ENCODE measurements at places on chromosomes 3 and 15.

DNA sequence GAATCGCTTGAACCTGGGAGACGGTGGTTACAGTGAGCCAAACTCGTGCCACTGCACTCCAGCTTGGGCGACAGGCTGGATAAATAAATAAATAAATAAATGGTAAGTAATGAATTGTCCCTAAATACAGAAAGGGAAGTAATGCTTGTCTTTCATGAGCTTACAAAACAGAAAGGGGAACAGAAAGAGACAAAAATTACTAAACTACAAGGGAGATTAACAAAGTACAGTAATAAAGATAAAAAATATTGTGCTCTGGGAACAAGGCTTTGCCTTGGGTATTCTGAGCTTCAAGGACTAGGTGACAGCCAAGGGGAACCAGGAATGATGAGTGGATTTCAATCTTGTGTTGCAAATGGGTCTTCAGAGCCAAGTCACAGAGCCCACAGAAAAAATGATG, 9.2 kb upstream of the HLTF start:
- no peak for DNase-seq

- no peak for DNase-seq
Measured at GRCh38 chr3:182052332-182052731, 340.6 kb downstream of the SOX2 start.

DNA sequence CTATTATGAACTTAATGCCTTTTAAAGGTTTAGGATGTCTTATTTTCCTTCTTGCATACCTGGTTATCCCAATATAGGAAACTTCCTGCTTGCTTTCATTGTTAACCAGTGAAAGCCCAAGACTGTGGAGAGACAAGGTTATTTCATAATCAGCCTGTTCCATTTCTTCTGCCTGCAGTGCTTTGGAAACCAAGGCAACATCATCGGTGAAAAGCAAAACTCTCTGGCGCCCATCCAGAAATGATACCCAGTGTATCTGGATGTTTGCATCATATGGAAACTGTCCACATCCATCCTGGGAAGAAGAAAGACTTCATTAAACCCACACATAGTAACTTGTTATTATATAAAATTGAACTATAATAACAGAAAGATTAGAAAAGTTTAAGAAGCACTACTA, 170.1 kb downstream of the VPS13C start:
- DNase-seq: no peak

DNA sequence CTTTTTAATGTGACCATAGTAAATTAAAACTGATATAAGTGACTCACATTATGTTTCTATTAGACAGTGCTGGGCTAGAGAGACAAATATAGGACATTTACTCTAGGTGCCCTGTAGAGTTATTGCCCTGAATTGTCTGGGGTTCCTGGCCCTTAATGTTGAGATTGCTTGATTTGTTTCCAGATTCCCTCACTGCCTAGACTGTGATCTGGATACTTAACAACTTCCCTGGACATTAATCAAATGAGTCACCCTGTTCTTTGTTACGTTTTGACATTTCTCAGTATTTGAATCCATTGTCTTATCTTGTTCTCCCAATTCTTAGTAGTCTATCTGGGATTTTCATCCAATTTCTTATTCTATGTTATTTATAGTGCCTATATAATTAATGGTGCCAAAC, 65.8 kb downstream of the DTWD1 start:
- no peak for DNase-seq

DNA sequence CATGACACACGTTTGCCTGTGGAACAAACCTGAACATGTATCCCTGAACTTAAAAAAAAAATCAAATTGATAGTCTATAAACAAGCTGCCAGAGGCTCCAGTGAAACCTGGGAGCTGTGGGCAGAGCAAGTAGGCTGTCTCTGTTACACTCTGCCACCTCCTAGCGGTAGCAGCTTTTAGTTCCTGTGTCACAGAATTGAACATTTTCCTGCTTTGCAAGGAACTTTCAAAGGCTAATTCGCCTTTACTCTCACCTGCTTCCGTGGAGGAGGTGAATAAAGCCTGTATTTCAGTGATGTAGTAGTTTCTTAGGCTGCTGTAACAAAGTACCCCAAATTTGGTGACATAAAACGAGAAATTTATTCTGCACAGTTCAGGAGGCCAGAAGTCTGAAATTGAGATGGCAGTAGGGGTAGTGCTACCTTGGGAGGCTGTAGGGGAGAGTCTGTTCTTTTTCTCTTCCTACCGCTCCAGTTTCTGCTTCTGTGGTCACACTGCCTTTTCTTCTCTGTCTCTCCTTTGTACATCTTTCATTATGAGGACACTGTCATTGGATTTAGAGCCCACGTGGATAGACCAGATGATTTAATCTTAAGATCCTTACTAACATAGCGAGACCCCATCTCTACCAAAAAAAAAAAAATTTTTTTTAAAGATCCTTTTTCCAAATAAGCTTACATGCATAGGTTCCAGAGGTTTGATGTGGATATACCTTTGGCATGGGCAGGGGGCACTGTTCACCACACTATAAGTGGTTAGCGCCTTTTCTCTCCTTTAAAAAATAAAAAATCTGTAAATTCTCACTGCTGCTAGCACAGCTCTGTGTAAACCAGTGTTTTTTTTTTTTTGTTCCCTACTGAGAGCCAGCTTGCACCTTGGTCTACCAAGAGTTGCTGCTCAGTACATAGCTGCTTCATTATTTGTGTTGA, 25.3 kb downstream of the FBXO22 start:
- DNase-seq: no peak

DNA sequence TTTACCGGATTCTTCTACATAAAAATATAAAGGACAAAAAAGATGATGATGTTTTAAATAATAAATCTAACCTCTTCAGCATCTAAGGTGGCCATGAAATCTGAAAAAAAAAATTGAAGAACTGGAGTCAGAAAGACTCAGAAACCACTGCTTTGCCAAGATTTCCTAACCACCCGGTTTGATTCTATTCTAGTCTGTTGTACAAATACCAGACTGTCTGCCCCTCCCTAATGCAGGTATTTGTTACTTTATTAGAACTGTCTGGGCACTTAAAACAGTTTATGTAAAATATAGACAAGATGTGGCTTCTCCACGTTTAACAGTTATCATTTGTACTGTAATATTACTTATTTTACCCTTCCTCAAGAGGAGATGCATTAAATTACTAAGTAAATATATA, 48.8 kb downstream of the UACA start:
- no peak for DNase-seq

DNA sequence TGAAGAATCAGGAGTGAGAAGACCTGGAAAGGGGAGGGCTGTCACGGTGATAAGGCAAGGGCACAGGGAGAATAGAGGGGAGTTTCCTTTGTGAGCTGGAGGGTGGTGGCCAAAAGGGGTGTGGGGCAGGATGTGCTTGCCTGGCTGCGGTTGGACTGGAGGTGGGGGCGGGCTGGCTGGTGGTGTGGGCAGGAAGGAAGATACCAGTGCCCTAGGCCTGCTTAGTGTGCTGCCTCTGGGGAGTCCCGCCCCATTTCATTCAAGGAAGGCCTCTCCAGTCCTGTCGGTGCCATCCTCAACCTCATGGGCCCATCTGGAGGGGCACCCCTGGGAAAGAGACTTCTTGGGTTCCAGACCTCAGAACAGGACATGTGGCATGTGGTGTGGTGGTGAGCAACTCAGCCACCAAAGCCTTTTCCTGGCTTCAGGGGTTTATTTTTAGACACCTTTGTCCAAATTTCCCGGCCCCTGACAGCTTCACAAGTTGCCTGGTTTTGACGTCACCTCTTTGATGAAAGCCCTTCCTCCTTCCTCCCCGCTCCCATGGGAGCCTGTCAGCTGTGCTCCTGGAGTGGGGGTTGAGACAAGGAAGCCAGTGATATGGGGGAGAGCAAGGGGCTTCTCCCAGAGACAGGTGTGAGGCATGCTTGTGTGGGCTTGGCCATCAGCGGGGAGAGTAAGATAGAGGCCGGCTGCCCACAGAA, 15.6 kb downstream of the TEX264 start:
- peak; percentile 89 for DNase-seq

- DNase-seq: no peak
Measured at GRCh38 chr3:8070011-8070410, 431.6 kb upstream of the LMCD1 start.

DNA sequence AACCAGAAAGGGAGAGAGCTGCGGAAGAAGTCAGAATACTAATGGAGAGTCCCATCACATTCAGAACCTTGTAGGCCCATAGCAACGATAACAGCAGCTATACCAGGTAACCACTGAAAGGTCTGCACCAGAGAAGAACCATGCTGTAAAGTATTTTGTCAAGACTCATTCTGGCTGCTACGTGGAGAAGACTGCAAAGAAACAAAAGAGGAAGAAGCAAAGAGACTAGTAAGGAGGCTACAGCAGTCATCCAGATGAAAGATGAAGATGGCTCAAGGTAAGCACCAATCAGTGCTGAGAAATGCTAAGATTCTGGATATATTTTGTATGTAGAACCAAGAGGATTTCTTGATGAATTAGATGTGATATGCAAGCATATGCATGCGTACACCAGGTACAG, 39.6 kb downstream of the ACAP2 start:
- DNase-seq: no peak

GRCh38 chr15:101134780-101135179, 117.1 kb downstream of the CHSY1 start:
- no peak for DNase-seq

DNA sequence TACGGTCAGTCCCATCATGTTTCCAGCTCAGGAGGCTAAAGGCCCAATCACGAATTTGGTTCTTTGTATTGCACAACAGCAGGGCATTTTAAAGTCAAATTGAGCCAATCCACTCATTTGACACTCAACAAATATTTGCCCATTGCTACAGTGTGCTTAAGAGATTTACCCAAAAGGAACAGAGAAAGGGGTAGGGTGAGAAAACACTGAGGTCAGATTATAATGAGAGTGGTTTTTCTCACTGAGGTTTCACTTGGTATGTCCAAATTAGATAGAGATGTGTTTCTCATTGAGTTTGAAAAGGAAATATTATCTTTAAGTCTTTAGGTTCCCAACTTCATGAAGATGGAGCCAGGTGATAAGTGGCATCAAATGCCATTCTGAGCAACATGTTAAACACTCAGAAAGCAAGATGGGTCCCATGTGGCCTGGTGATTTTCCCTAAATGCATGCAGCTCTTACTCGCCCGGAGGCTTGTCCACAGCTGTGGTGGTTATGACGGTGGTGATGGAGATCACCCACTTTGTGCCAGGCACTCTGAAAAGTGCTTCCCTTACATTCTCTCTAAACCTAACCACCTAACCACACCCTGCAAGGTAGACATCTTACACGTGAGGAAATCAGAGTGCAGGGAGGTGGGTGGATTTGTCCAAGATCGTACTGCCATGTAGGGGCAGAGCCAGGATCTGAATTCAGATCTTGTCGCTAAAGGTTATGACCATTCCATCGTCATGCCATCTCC, 31.2 kb upstream of the USP3 start:
- no peak for DNase-seq

DNA sequence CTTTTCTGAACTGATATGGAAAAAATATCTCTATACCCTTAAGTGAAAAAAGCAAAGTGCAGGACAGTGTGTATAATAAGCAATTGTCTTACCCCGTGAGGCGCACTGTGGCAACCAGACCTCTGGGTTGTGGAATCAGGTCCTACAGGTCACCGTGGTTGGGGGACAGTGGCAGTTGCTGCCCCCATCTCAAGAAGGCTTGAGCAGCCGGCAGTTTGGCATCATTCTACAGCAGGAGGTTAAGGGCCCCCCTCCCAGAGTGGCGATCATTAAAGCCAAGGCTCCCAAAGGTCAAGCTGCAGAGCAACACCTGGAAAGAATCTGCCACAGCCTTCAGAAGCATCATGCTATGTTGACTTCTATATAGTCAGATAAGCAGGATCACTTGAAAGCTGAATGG, 56.1 kb upstream of the HERC1 start:
- no peak for DNase-seq

DNA sequence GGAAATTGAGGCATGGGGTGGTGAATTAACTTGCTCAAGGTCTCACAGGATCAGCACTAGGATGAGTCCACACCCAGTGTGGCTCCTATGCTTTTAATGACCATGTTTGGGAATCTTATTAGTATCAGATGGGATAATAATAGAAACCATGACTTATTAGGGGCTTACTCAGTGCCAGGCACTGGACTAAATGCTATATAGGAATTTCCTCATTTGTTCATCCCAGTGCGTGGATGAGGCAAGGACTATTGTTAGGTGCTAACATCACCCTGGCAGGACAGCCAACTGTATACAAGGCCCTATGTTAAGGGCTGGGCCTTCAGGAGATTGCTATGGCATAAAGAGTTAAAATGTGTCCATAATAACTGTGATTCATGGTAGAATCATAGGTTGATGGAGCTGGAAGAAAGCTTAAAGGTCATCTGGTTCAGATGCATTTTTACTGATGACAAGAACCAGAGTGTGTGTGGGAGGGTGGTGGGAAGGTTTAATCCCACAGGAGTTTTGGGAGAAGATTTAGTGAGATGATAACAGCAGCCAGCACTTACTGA, 4.7 kb upstream of the FEM1B start:
- DNase-seq: no peak

DNA sequence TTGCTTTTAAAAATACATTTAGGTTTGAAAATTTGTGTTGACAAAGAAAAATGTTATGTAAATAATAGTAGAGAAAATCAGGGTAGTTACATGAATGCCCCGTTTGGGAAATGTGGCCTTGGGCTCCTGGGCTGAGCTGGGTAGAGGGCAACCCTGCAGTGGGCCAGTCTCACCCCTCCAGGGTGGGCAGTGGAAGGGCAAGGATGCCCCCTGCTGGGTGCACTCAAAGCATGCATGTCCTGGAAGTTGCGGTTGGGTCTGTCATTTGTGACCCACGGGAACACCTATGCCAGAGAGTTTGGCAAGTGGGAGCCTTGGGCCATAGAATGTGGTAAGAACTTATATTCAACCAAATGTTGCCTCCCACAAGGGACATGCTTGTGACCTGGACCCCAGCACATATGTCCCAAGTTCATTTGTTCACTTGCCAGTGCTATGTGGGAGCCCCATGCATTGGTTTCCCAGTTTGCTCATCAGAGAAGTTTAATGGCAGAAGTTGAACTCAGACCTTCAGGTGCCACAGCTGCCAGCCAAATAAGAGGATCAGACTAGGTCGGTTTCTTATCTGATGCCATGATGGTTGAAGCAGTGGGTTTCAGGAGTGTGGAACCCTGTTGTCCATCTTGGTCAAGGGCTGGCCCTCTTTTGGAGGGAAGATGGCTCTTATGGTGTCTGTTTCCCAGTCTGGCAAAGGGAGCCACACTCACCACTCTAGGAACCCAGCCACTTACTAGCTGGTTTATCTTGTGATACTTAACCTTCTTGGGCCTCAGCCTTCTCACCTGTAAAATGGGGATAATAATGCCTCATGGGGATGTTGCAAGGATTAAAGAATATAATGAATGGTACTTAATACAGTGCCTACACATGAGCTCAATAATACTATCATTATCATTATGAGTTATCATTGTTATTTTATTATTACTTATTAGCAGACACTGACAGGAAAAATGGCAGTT, 2.5 kb upstream of the PLCB2 start:
- peak; percentile 72 for DNase-seq

Data from CD4-positive, alpha-beta T cell treated with Interleukin-10 for 1 hour (primary cell).